Left cardiac atrium (tissue), 4 donors: ENCODE measurements at places on chromosomes 12 and 14. TPM values are rescaled to one million over a fixed set of nuclear protein-coding genes. Genes with fewer than 3 reads are reported as not detected.

ZDHHC22 gene
- not detected for total RNA-seq

WNT1 gene
- not detected for total RNA-seq

DNA sequence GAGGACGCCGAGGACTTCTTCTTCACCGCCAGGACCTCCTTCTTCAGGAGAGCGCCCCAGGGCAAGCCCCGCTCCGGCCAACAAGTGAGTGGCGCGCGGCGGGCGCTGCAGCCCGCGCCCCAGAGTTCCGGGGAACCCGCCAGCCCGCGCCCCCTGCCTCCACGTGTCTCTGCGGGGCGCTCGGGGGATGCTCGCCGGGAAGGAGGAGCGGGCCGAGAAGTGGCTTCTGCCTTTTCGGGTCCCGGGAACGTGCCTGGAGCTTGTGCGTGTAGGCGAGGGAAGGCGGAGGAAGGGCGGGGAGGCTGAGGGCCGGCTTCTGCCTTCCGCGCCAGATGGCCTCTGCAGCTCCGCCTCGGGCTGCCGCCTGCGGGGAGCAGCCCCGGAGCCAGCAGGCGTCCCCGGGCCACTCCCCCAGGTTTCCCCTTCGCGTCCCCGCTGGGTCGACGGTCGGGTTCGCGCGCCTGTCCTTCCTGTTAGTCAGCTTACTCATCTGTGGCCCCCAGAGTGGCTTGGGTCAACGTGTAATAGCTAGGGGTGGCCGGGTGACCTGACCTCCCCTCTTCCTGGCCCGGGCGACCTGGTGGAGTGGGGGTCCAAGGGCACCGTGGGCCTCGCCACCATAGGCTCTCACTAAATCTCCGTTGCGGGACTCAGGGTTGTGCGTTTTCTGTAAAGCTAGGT is 505 bp downstream of the RASSF3 start:
- DNase-seq: peak; percentile 80

TRHDE gene
- total RNA-seq: 3.7 TPM

AJUBA gene
- total RNA-seq: 8.0 TPM
